ENCODE measurements at places on chromosomes 16 and 17.

DNA sequence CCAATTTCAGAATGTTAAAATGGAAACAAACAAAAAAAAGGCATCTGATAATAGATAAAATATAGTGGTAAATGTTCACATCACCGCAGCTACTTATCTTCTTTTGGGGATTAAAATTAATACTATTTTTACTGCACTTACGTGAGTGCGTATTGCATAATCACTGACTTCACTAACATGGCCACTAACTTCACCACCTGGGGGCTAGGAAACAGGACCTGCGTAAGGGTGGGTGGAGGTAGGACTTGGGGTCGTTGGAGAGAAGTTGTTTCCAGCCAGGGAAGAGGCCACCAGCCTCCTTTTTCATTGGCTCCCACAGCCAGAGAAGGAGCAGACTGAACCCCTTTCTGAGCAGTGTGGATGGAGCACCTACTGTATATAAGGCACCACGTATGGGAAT lies 166.4 kb downstream of the SALL1 start:
- no peak for DNase-seq

DNA sequence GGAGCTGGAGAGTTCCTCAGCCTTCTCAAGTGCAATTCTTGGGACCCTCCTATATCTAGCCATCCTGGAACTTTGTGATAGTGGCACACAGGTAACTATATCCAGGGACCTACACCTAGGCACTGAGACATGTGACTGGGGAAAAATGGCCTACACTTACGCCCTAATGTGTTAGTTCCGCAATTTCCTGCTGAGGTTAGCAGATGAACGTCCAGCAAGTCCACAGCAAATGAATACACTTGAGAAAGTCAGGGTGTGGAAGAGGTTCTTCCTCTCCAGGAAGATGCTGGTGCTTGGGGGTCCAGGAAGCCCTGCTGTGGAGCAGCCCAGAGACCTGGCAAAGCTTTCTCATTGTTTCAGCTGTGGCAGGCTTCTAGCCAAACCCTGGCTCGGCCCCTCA lies 20.8 kb downstream of the PIK3R5 start:
- no peak for DNase-seq

GRCh38 chr16:27840311-27841060 lies 223.0 kb downstream of the GSG1L start:
- no peak for DNase-seq

DNA sequence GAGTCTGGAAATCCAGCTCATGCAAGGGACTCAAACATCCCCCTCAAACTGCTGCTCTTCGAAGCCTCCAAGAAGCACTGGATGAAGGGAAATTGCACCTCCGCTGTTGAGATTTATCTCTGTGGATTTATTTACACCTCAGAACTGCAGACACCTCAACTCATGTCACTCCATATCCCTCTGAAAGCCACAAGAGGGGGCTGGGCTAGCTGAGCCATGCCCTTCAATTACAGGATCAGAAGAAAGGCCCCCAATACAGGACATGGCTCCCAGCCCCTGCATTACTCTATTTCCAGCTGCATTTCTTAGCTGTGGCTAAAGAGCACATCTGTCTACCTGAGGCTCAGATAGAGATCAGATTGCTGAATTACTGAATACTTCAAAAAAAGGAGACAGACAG lies 103.1 kb upstream of the DYNLRB2 start:
- no peak for DNase-seq

DNA sequence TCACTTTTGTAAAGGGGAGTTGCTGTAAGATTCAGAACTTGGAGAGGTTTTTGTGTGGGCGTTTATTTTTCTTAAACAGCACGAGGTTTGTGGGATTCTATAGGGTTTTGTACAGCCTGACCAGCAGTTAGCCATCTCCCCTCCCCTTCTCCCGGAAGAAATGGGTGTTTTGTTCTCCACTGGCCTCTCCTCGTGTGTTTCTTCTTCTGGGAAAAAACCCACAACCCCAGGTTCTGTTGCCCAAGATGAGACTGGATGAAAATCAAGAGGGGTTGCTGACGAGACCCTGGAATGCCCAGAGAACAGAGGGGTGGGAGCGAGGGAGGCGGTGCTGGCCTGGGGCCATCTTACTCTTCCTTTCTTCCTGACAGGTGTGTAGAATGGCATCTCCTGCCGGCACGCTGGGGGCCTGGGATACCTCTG lies 186.1 kb downstream of the MSI2 start:
- no peak for DNase-seq

DNA sequence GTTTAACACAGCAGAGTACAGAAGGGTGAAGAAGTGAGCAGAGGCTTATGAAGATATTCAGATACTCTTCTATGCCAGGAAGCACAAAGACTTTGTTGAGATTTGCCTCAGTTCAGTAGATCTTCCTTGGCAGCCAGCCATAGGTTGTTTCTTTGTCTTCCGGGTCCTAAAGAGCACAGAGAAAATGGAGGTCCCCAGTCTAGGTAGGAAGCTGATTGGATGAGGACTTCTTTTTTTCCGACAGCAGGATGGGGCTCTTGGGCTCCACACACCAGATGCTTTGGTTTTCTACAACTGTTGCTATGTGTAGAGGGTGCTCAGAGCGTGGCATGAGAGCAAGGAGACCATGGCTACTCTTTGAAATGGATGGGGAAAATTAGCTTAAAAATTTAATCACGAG lies 8.3 kb upstream of the CDC6 start:
- no peak for DNase-seq

DNA sequence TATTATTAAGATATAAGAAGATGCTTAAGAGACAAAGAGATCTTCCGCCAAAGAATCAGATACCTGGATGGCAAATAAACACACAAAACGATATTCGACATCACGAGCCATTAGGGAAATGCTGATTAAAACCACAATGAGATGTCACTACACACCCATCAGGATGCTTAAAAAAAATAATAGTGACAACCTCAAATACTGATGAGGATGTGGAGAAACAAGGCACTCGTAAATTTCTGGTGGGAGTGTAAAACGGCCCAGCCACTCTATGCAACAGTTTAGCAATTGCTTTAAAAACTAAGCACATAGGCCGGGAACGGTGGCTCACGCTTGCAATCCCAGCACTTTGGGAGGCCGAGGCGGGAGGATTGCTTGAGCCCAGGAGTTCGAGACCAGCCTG lies 39.4 kb downstream of the TBC1D16 start:
- no peak for DNase-seq

GRCh38 chr17:58324409-58325288 lies 3.9 kb downstream of the TSPOAP1 start:
- peak; percentile 72 for DNase-seq

- no peak for DNase-seq
These were observed 3.3 kb downstream of the KRT37 start for GRCh38 chr17:41421116-41421515.

DNA sequence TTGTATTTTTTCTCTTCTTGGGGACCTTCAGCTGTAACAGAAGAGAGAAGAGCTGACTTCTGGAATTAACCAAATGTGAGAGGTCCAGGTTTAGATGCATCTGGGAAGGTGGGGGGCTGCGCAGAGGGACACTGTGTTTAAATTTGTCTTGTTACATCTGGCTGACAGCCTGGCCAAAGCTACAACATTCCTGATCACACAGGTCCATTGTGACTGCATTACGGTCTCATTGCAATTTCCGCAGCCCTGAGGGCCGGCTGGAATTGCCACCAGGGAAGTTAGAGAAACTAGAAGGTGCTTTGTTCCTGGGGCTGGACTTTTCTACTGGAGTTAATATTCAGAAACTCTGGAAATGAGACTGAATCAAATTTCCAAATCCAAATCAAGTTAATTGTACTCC lies 37.9 kb upstream of the LRRC75A start:
- DNase-seq, result no peak

DNA sequence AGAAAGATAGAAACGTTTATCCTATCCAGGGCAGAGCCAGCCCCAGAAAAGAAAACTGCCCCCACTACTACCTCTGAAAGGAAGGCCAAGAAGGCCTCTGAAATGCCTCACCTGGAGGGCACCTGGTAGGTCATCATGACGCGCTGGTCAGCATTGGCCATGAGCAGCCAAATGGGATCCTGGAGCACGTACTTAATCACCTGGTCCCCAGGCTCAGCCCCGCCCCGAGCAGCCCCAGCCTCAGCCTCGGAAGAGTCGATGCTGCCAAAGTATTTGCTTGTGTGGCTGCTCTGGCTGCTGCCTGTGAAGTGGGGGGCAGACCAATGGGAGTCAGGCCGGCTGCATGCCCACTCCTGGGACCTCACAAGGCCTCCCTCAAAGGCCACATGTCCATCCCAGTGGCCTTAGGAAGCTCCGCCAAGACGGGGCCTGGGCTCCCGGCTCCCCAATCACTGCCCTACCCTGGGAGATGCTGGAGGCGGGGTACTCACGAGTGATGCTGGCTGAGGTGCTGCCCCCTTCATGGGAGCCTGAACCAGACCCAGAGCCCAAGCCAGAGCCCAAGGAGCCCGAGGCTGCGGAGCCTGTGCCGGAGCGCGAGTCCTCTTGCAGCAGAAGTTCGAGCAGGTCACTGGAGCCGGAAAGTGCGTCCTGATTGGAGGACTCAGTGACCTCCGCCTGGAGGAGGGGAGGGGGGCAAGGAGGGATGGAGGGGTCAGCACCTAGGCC lies 9.9 kb downstream of the PER1 start:
- DNase-seq, result no peak

GRCh38 chr16:75476817-75477216 lies 12.3 kb upstream of the TMEM170A start:
- DNase-seq, result no peak

DNA sequence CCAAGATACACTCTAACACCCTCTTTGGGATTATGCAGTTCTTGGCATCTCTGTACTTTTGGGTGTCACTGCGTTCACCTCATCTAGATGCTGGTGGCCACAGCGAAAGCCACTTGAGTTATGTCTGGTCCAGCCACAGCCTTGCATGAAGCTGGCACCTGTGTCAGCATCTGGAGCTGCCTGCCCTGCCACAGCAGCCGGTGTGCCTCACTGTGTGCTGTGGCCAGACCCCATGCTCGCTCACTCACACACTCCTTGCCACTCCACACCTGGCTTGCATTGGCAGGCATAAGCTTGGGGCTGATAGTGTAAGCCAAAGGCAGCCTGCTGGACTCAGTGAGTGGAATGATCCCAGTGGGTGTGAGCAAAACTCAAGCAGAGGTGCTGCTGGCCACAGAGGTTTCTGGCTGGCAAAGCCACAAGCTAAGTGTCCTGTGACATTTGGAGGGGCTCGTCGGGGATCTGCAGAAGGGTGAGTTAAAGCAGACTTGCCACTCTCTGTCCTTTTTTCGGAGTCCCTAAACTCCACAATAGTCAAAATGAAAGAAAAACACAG lies 442.7 kb upstream of the CDH8 start:
- DNase-seq, result no peak

DNA sequence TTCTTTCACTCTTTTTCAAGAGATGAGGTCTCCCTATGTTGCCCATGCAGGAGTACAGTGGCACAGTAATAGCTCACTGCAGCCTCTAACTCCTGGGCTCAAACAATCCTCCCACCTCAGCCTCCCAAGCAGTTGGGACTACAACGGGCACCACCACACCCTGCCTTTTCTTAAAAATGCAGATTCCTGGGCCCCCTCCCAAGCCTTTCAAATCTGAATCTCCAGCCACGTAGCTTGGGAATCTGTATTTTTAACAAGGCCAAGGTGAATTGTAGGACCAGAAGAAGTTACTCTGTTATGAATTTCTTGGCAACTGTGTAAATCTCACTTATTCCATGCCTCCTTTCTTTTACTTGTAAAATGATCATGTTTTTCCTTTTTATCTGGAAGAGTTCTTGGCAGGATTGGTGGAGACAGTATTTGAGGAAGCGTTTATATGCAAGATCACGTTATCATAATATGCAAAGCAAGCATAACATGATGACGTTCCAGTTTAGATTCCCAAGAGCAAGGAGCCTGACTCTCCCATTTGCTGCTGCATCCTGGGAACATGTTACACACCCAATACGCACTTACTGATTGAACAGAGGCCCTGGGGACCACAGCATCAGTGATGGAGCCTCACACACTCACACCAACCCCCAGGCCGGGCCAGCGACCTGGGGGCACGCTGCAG lies 44.5 kb downstream of the LITAF start:
- peak; percentile 9 for DNase-seq

GRCh38 chr16:898761-899682 lies 71.8 kb downstream of the LMF1 start:
- no peak for DNase-seq

DNA sequence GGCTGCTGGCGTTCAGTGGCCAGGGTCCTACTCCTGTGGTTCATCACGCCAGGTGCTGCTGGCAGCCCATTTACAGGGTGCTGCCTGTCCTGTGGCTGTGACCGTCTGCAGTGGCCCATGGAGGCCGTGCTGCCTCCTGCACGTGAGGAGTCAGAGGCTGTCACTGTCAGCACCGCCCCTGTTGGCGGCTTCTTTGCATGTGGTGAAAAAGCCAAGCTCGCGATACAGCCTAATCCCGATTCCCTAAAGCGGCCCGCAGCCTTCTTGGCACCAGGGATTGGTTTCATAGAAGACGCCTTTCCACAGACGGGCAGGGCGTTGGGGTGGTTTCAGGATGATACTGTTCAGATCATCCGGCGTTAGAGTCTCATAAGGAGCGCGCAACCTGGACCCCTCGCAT lies 35.3 kb downstream of the RAB11FIP3 start:
- no peak for DNase-seq

DNA sequence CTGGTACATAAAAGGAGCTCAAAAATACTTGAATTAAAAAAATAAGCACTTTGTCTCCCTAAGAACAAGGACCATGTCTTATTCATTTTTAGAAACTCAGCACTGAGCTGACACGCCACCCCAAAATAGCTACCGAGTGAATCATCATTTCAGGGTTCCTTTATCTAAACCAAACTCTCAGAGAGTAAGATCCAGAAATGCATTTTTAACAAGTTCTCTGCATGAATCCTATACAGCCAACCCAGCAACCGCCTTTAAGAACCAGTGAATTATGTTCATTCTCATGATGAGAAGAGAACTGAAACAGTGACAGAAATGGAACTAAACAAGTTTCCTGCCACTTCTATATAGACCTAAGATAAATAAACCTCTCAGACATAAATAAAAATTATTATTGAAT lies 8.7 kb downstream of the C16orf87 start:
- no peak for DNase-seq

DNA sequence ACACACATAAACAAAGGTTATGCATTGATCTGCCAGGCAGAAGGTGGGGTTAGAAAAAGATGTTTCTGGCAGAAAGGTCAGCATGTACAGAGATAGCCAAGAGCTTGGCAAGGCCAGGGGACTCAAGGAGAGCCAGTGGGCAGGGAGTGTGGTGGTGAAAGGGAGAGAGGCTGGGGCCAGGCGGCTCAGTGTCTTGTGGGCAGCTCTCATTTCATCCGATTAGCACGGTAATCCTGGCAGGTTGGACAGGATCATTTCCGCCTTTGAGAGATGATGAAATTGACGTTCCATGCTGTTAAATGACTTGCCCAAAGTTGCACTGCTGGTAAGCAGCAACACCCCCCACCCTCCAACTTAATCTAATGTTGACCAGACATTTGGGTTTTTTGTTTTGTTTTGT lies 3.6 kb downstream of the CHD9 start:
- no peak for DNase-seq

GRCh38 chr17:80422276-80422675 lies 7.3 kb downstream of the ENDOV start:
- DNase-seq, result no peak
